ENCODE measurements at places on chromosomes 16 and 17.

- peak; percentile 91 for DNase-seq
Observed at GRCh38 chr17:29219378-29220047, 27.1 kb upstream of the CRYBA1 start.

GRCh38 chr16:88619859-88620815 is 18.2 kb upstream of the IL17C start:
- no peak for DNase-seq

- no peak for DNase-seq
Observed at GRCh38 chr16:47939680-47940079, 216.1 kb downstream of the ABCC12 start.

- DNase-seq = no peak
Observed at GRCh38 chr17:58624751-58625150, 67.1 kb downstream of the TEX14 start.

GRCh38 chr16:84138824-84139627 is 6.0 kb downstream of the HSDL1 start:
- DNase-seq = no peak

GRCh38 chr16:14111713-14112538 is 40.8 kb downstream of the MRTFB start:
- peak; percentile 3 for DNase-seq

- DNase-seq = no peak
Observed at GRCh38 chr17:15103785-15104184, 161.3 kb downstream of the PMP22 start.

DNA sequence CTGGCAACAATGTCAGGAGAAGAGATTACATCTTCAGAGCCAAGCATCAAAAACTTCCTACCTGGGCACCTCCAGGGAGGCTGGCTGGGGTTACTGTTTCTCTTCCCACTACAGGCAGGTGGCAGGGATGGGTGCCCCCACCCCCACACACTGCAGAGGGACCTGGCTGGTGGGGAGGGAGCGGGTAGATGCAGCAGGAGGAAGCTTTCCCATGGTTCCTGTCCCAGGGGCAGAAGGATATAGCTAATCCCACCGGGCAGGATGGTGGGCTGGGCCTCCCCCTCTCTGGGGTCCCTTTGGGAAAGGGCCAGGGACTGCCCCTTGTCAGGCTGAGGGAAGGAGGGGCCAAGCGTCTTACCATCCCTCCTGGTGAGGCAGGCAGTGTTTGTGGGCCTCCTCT is 16.7 kb upstream of the MTMR4 start:
- no peak for DNase-seq

GRCh38 chr16:61909074-61909473 is 127.2 kb downstream of the CDH8 start:
- DNase-seq = no peak

GRCh38 chr17:40171750-40172149 is 5.5 kb upstream of the RAPGEFL1 start:
- no peak for DNase-seq

GRCh38 chr16:47699106-47699505 is 238.0 kb downstream of the PHKB start:
- no peak for DNase-seq

DNA sequence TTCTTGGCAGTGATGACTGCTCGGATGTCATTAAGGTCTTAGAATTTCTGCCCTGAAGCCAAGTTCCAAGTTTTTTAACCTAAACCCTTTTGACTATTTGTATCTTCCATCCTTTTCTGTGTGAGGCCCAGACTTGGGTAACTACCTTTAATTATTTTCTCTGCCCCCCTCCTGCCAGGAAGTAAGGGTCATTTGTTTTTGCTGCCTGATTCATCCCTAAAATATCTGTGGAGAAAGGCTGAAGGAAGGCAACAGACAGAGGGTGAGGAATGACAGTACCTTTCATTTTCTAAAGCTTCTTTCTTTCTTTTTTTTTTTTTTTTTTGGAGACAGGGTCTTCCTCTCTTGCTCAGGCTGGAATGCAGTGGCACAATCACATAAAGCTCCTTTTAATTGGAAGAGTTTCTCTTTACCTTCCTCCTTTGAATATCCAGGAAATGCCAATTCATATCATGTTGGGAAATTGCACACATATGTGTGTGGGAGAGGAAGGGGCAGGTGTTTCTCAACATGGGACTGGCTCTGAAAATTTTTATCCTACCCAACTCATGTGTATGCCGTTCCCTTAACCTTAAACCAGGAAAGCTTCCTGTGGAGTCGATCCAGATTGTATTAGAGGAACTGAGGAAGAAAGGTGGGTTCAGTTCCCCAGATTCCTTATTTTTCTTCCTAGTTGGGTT is 957 bp downstream of the VPS25 start:
- no peak for DNase-seq

DNA sequence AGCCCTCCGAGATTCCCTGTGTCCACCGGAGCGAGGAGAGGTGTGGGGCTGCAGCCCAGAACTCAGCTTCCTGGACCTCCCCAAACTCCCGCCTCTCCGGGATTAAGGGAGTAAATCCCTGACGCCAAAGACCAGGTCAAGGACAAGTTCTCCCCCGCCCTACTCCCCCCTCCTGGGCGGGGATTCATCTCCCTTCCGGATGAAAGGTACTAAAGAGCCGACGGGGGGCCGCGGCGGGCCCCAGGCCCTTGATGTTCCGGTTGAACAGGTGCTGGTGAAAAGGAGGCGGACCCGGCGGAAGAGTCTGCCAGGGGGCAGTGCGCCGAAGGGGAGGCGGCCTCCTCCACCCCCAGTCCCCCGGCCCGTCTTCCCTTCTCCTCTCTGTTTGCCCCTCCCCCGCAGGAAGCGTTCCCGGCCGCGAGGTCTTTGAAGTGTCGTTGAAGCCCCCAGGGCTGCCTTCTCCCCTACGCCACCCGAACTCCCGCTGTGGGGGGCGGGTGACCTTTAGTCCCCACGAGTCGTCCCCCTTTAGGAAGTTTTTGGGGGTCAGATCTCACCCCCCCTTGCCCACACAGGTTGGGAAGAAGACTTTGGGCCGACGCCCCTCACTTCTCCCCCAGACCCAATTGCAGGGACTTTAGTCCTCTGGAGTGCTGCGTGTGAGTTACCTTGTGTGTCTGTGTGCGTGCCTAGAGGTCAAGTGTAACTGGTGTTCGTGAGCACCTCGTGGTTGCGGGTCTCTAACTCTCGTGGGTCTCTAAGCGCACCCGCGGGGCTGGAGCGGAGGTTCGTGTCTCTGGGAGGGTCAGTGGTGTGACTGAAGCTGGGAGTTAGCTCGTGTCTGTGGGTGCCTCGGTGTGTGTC is 1.1 kb upstream of the MLLT6 start:
- DNase-seq = no peak

DNA sequence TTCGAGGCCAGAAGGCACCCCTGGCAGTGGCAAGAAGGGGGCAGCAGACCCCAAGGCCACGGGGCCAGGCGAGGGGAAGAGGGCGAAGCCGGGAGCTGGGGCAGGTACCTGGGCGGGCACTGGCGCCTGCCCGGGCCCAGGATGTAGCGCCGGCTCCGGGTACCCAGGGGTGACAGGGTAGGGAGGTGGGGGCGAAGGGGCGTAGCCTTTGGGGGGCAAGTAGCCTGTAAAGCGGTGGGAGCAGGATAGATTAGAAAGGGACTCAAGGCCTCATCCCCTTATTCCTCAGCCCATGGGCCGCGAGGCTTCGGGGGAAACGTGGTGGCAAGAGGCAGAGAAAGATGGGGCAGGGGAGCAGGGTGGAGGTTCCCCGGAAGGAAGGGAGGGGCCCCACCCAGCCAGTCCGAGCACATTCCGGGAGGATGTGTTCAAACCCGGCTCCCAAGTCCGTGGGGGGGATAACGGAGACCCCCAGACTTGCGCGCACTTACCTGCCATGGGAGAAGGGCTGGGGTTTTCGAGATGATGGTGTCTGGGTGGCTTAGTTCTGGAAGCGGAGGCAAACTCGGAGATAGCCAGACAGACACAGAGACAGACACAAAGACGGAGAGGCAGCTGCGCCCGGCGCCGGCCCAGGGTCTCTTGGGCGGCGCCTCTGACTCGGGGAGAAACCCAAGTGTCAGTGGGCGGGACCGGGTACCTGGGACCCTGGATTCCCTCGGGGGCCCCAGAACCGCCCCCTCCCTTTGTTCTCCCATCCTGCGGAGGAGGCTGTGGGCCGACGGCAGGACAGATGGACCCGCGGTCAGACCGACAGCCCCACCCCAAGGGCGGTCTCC is 493 bp downstream of the PLSCR3 start:
- peak; percentile 41 for DNase-seq

DNA sequence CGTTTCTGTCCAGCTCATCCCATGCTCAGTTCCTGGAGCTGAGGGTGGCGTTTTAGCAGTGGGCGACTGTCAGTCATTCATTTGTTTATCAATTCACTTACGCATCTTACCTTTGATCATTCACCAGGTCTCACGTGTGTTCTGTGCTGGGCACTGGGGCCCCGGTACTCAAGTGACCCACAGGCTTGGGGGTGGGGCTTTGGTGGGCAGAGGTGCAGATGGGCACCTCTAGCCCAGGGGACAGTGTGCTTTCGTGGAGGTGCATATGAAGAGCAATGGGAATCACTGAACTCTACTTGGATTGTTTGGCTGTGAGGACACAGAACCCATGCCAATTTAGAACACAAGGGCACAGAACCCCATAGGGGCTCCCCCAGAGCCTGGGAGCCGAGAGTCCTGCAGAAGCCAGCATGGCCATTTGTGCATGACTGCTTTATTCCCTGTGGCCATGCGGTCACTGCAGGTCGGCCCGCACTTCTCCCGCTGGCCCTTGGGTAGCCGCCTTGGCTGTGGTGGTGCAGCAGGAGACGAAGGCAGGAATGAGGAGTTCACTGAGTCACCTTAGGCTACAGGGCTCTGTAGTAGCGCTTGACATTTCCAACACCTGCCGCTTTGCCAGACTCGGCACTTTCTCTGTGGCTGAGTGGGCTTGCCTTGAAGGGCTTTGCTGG is 144.6 kb downstream of the SNX29 start:
- DNase-seq = no peak

- DNase-seq = no peak
Observed at GRCh38 chr16:27725236-27726000, 175.5 kb downstream of the KATNIP start.

GRCh38 chr16:14284930-14285512 is 213.9 kb downstream of the MRTFB start:
- DNase-seq = peak; percentile 48

DNA sequence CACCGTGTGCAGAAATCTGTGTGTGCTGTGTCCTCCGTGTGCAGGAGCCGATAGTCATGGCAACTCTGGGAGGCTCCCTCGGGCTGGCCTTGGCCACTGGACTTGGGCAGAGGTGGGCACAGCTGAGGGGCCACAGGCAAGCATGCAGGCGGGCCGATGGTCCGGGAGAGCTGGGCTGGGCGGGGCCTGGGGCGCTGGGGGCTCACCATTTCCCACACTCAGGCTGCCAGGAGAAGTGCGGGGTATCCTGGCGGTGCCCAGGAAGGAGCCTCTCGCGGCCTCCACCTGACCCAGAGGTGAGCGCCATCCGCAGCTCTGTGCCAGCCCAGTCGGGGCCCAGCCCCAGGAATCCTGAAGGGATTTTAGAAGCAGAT is 28.4 kb downstream of the BAHCC1 start:
- DNase-seq = no peak

DNA sequence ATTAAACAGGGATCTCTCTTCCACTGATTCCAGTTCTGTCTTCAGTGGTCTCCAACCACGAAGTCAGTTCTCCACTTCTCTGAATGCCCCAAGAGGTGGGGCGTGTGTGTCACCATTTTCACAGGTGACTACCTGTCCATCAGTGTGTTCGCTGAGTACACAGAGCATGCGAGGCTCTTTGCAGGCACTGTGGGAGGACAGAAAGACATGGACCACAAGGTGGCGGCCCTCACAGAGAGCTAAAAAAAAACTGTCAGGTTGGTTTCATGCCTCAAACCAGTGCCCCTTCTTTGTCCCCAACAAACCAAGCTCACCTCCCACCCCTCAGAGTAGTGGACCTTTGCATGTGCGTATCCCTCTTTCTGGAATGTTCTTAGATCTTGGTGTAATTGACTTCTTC is 13.8 kb downstream of the EMP2 start:
- DNase-seq = no peak

DNA sequence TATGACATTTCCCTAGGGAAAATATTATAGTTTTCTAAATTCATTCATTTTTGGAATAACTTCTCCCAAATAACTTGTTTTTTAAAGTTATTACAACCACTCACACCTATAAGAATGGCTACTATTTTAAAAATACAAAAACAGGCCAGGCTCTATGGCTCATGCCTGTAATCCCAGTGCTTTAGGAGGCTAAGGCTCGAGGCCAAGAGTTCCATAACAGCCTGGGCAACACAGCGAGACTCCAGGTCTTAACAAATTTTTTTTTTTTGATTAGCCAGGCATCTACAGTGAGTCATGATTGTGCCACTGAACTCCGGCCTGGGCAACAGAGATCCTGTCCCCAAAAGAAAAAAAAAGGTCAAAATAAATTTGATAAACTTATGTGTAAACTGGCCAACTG is 43.6 kb upstream of the YPEL2 start:
- DNase-seq = no peak

- no peak for DNase-seq
Observed at GRCh38 chr16:7304279-7304678, 28.4 kb upstream of the RBFOX1 start.

DNA sequence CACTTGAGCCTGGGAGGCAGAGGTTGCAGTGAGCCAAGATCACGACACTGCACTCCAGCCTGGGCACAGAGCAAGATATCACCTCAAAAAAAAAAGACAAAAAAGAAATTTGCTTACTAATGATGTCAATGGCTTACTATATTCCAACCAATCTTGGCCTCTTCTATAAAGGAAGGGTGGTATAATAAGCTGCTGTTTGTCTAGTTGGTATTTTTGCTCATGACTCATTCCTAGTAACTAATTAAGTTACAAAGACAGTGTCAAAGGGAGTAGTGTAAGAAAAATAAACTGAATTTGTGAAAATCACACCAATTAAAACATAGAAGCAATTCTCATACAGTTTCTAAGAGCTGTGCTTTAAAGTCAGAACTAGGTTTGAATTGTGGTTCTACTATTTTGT is 82.5 kb downstream of the NLK start:
- no peak for DNase-seq
